CD4-positive, CD25-positive, alpha-beta regulatory T cell (primary cell): ENCODE measurements at places on chromosomes 16 and 17. TPM values are rescaled to one million over a fixed set of nuclear protein-coding genes. Genes with fewer than 3 reads are reported as not detected.
A peak's percentile ranks its signal among the peaks of the same experiment; 100 is the strongest.

GRCh38 chr17:9361188-9361955 is 214.2 kb downstream of the STX8 start:
- no peak overlapping the region for H3K27ac ChIP-seq
- H3K36me3 ChIP-seq = no peaks in the 10 kb centered on the region
- no peaks in the 10 kb centered on the region for H3K27me3 ChIP-seq
- no peak for DNase-seq
- H3K4me1 ChIP-seq = no peaks in the 10 kb centered on the region

DNA sequence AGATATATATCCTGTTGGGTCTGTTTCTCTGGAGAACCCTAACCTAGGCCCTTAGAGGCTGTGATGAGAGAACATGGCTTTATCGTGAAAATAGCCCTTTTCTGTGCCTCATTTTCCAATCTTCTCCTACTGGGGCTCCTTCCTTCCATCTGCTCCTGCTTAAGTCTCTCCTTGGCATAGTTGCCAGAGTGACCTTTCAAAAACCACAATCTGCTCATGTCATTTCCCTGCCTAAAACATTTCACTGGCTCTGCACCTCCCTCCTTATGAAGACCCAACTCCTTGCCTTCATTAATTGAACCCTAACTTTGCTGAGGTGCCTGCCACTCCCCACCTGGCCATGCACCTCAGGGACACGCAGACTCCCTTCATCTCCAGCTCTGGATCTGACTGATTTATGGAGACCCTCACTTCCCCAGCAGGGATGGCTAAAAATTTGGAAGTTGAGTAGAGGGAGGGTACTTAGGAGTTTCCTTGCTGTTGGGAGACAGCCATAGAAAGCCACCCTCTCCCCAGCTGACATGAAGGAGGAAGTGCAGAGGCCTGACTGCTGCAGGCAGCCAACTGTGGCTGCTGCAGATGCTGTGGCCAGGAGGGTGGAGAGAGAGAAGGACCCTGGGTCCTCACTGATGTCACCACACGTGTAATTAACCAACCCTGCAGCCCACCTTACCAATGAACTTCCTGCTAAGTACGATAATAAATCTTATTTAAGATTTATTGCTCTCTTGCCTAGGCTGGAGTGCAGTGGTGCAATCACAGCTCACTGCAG is 6.3 kb upstream of the GGA2 start:
- H3K4me3 ChIP-seq = no peak overlapping the region
- no peak for DNase-seq
- peaks cover 34% of the 10 kb centered on the region for H3K4me1 ChIP-seq
- no peaks in the 10 kb centered on the region for H3K27me3 ChIP-seq
- peaks cover 5% of the 10 kb centered on the region for H3K36me3 ChIP-seq

DNA sequence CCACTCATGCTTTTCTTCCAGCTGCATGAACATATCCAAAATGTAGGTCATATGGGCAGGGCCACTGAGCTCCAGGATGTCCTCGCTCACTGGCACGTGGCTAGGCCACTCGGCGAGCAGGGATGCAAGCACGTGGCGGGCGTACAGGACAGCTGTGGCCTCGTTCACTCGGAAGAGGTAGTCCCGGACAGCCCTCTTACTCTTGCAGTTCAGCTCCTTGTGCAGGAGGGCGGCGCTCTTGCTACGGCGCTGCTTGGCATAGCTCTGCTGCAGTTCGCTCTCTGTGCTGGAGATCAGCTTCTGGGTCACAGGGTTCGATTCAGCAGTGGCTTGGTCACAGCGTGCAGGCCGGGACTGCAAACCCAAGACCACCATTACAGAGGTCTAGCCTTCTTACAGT is 53.1 kb upstream of the ATP2A3 start:
- H3K27me3 ChIP-seq = no peaks in the 10 kb centered on the region
- H3K4me3 ChIP-seq = no peak overlapping the region
- H3K36me3 ChIP-seq = peaks cover 94% of the 10 kb centered on the region
- no peaks in the 10 kb centered on the region for H3K4me1 ChIP-seq
- H3K27ac ChIP-seq = no peak overlapping the region

DNA sequence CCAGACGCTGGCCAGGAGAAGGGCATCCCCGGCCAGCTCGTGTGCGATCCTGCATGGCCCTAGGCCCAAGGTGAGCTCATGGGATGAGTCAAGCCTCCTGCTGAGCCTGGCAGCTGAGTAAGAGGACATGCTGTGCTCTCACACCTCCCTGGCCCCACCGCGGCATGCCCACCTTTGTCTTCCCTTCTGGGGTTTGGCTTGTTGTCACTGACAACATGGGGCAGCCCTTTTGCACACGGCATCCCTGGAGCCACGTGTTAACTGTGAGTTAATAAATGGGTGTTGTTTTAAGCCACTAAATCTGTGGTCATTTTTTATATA is 8.9 kb upstream of the TNS4 start:
- H3K27me3 ChIP-seq = peaks cover under 1% of the 10 kb centered on the region
- no peak overlapping the region for H3K4me3 ChIP-seq
- H3K36me3 ChIP-seq = no peaks in the 10 kb centered on the region
- peaks cover 7% of the 10 kb centered on the region for H3K4me1 ChIP-seq
- no peak for DNase-seq

- no peaks in the 10 kb centered on the region for H3K27me3 ChIP-seq
- no peaks in the 10 kb centered on the region for H3K4me1 ChIP-seq
Measured at GRCh38 chr16:74099530-74099929, 197.1 kb upstream of the PSMD7 start.

DNA sequence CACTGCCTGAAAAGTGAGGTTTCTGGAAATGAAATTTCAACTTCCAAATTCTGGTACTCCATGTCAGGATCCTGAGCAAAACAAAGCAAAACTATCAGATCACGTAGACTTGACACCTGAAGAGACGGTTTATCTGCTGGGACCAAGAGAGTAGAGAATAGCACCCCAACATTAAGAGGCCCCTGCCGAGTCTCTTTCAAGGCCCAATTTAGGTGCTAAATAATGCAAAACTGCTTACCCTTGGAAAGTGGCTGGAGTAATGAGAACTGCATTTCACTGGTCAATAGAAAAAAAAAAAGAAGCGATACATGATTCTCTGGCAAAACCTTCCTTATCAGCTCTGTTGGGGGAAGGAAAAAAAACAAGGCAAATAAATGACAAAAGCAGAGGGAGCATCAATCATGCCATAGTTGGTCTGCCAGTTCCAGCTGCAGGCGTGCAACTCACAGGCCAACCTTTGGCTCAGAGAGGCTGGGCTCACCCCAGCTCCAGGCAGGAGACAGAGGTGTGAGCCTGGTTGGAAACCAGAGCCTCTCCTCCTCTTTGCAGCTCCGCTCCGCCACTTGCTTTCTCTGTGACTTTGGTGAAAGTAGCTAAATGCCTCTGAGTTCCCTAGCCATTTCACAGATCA is 595.2 kb downstream of the TOX3 start:
- H3K36me3 ChIP-seq = no peaks in the 10 kb centered on the region
- no peak for DNase-seq
- H3K4me1 ChIP-seq = no peaks in the 10 kb centered on the region

GRCh38 chr16:86396901-86397311 is 113.4 kb upstream of the FOXF1 start:
- no peaks in the 10 kb centered on the region for H3K4me1 ChIP-seq
- H3K36me3 ChIP-seq = no peaks in the 10 kb centered on the region
- H3K4me3 ChIP-seq = no peak overlapping the region
- H3K27ac ChIP-seq = no peak overlapping the region

DNA sequence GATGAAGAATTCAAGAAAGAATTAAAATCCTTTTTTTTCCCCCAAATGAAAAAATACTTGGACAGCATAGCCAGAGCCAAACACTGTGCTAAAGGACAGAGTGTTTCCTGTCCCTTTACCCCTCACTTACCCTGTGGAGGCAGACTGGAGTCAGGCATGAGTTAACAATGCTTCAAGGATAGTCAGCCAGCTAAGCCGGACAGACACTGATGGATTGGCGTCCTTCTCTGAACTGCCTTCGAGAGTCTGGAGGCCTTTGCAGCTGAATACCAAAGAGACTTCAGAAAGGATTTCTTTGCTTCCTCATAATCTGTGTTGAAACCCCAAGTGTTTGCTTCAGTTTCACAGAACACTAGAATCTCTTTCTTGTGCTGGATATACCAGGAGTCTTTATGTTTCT is 4.6 kb downstream of the METTL9 start:
- no peak for DNase-seq
- no peak overlapping the region for H3K27ac ChIP-seq
- H3K27me3 ChIP-seq = no peaks in the 10 kb centered on the region

DNA sequence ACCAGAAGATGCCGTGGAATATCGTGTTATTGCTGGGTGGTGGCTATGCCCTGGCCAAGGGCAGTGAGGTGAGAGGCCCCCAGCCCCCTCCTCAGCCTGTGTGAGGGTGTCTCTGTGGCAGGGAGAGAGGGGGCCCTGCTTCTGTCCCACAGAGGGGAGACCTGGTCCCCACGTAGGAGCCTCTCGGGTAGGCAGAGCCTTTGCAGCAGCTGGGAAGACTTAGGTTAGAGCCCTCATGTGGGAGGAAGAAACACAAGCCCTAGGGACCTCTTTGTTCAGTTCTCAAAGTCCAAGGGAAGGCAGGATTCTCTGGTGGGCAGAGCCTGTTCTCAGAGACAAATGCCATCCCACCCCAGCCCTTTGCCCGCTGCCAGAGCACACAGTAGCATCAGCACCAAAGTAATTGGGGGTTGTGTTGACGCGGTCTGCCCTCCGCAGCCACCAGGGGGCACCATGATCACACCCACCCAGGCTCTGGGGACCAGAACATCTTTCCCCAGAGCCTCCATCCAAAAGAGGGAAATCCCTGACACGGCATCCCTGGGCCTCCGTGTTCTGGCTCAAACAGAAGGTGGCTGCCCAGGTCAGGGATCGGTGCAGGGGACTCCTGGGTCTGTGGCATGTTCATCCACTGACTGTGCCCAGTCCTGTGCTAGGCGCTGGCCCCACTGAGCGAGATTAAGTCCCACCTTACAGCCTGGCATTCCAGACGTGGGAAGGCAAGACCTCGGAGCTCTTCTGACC is 11.5 kb upstream of the FOXN1 start:
- no peaks in the 10 kb centered on the region for H3K4me1 ChIP-seq
- DNase-seq = peak; percentile 60
- no peaks in the 10 kb centered on the region for H3K27me3 ChIP-seq
- H3K4me3 ChIP-seq = no peak overlapping the region
- H3K27ac ChIP-seq = no peak overlapping the region

DNA sequence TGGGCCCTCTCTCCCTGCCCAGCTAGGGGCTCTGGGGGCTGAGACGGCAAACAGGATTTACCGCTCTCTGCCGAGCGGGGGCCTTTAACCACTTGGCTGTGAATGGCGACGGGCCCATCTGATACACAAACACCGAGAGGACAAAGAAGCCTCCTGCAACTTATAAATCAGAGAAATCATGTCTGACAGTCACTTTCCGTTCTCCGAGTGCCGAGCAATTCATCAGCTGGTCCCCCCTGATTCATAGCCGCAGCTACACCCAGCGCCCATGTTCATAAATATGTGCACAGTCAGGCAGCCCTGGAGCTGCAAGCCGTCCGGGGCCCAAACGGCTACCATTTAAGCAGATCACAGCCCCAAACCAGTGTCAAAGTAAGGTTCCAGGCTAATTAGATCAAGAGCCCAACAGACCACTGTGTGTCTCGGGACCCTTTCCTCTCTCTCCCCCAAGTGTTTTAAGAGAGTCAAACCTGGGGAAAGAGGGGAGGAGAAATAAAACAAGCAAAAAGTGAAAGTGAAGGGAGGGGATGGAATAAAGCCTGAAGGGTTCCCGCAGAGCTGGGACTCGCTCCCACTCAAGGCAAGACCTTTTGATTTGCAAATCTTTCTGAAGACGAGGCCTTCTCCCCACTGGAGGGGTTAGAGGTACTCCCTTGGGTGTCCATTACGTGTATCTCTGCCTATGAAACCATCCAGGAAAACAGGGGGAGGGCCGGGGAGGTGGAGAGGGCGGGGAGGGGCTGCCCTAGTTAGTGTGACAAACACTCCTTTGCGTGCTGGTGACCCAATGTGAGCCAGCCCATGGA is 154.7 kb downstream of the C16orf78 start:
- H3K4me3 ChIP-seq = no peak overlapping the region
- no peaks in the 10 kb centered on the region for H3K4me1 ChIP-seq
- no peaks in the 10 kb centered on the region for H3K27me3 ChIP-seq
- no peak overlapping the region for H3K27ac ChIP-seq
- no peak for DNase-seq

DNA sequence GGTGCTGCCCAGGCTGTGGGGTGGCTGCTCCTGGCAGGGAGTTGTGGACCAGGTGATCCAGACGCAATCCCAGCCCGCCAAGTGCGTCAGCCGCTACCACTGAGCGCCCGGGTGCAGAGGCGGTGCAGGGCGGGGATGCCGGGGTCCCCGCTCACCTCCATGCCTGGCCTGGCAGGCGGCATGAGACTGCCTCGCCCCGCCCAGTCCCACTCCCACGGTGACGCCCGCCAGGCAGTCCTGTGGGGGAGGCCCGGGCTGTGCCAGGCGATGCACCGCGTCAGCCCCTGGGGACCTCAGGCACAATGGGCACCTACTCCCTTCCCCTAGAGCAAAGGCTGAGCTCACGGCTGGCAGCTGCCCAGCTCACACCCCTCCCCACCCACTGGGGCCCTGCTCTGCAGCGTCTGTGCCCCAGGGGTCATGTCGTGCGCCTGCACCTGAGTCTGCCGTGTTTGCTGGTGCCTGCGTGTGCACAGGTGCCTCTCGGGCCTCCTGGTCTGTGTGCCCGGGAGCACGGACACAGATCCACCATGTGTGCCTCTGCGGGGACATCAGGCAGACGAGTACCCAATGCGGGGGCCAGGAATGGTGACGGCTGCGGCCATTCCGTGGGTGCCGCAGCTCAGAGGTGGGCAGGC is 5.3 kb downstream of the RPUSD1 start:
- peaks cover 7% of the 10 kb centered on the region for H3K36me3 ChIP-seq
- no peak for DNase-seq
- H3K4me3 ChIP-seq = no peak overlapping the region
- no peaks in the 10 kb centered on the region for H3K27me3 ChIP-seq
- H3K27ac ChIP-seq = no peak overlapping the region
- H3K4me1 ChIP-seq = peaks cover 18% of the 10 kb centered on the region

GRCh38 chr17:59093702-59094231 is 12.9 kb downstream of the TRIM37 start:
- H3K4me1 ChIP-seq = no peaks in the 10 kb centered on the region
- no peak overlapping the region for H3K27ac ChIP-seq
- no peaks in the 10 kb centered on the region for H3K27me3 ChIP-seq
- DNase-seq = no peak

GRCh38 chr16:67149276-67150046 is 1.3 kb downstream of the B3GNT9 start:
- no peak for DNase-seq
- peaks cover 22% of the 10 kb centered on the region for H3K36me3 ChIP-seq
- H3K4me3 ChIP-seq = no peak overlapping the region
- no peaks in the 10 kb centered on the region for H3K27me3 ChIP-seq
- H3K4me1 ChIP-seq = peaks cover 16% of the 10 kb centered on the region

The ELMO3 gene
- 2.2 TPM for total RNA-seq

The CTRL gene
- total RNA-seq = 8.0 TPM

The RNF112 gene
- 0.39 TPM for total RNA-seq

The EIF1 gene
- 2,625 TPM for total RNA-seq

The THOC6 gene
- total RNA-seq = 16.2 TPM

The TBC1D24 gene
- total RNA-seq = 5.8 TPM

The ELAC2 gene
- 62.5 TPM for total RNA-seq

The PYDC1 gene
- total RNA-seq = not detected

The SULT1A2 gene
- total RNA-seq = 0.39 TPM

The CCL4L2 gene
- total RNA-seq = not detected
